ENCODE measurements at places on chromosomes 12 and 14.

DNA sequence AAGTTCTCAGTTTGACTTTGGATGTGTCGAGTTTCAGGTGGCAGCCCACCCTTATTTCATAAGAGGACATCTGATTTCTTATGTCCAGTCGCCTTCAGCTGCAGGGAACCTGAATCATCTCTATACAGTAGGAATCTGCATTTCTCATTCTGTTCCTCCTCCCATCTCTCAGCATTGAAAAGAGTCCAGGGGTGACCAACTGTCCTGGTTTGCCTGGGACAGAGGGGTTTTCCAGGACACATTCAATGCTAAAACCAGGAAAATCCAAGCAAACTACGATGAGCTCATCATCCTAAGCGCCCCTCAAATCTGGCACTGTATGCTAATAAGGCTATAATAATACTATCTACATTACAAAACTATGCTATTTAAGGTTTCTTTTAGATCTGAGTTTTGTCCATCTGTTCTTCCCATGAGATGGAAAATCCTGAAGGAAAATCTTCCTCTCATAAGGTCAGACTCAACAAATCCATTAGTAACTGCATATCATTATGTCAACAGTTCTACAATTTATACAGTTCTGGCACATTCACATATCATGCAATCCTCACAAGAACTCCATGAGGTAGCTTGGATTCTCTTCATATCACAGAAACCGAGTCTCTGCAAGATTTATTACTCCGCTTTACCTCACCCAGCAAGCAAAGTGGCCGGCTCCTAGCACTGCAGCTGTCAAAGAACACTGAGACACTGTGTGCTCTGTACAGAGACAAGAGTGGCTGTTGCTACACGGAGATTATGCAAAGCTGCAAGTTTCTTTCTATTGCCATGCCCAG, 15.6 kb upstream of the CALM1 start:
- no peak for DNase-seq

DNA sequence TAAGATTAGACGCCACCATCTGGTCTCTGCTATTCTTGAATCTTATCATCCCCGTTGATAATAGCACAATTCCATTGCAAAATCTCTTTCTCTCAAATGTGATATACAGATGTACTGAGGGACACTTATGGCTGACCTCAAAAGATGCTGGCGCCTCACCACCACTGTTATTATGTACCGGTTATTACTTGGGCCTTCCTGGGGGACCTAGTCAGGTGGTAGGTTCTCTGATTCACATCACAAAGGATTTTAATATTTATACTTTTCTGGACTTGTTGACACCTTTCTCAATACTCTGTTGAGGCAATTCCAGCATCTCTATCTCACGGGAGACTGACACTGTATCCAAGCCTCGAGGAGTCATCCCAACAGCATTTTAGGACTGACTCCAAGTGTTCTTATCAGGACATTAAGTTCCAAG, 21.3 kb upstream of the FAM234B start:
- DNase-seq, result no peak

GRCh38 chr12:104213952-104214351, 1.6 kb upstream of the TXNRD1 start:
- DNase-seq, result peak; percentile 98

DNA sequence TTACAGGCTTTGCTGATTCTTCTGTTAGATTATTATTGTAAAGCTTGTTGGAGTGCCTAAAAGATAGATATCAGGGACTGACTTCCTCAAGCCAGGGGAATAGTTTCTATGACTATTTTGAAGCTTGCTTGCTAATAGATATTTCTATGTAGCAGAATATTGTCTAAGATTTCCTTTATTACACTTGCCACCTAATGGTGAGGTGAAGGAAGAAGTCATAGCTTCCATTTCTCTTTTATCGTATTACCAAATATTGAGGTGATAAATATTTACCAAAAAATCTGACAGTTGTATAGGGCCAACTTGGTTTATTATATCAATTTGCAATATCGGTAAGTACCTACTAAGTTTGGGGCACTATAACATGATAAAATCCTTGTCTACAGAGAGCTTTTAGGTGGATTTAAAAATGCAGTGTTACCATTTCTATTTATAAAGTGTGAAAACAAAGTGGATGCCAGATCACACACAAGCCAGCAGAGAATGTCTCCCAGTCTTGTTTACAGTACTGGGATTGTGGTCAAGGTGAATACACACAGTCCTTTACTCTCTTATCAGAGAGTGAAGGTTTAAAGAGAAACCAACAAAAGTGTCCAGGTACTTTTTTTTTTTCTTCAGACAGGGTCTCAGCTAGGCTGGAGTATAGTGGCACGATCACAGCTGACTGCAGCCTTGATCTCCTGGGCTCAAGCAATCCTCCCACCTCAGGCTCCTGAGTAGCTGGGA, 137.9 kb downstream of the IGF1 start:
- DNase-seq, result no peak

- no peak for DNase-seq
Observed at GRCh38 chr14:68250927-68251768, 431.6 kb downstream of the RAD51B start.

- peak; percentile 55 for DNase-seq
Observed at GRCh38 chr12:75554556-75554880, 43.1 kb upstream of the KRR1 start.

- DNase-seq, result no peak
Observed at GRCh38 chr12:106081606-106082005, 57.1 kb downstream of the NUAK1 start.

- DNase-seq, result no peak
Observed at GRCh38 chr12:93880853-93881522, 203.8 kb downstream of the CRADD start.

- DNase-seq, result no peak
Observed at GRCh38 chr14:26217778-26218177, 380.1 kb downstream of the NOVA1 start.

DNA sequence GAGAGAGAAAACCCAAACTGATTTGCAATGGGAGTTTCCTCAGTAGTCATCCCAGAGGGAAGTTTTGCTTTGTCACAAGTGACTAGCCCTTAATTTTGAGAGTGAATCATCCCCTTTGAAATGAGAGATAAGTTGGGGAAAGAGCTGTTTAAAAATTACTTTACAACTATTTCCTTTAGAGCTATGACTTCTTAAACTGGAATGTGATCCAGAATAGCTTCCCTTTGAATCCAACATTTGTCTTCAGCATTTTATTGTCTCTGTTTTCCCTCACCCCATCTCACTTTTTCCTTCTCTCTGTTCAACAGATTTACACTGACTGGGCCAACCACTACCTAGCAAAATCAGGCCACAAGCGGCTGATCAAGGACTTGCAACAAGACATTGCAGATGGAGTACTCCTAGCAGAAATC, 109.3 kb downstream of the NAV3 start:
- DNase-seq, result peak; percentile 79

GRCh38 chr12:52168019-52168717, 23.6 kb downstream of the KRT80 start:
- peak; percentile 66 for DNase-seq

DNA sequence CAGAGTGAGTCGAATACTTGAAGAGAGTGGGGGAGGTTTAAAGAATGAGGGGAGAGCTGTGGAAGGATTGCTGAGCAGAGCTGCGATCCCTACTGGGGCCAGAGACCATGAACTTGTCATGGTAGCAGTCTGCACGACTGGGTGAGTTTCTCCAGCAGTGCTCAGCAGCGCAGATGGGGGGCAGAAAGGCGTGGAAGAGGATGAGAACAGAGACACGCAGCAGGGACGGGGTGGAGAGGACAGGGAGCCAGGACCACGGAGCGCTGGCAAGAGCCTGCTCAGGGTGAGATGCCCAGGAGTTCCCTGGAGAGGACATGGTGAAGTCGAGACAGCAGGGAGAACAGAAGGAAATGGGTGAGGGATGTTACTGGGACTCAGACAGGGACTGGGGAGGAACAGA, 2.1 kb upstream of the AQP6 start:
- DNase-seq, result no peak

DNA sequence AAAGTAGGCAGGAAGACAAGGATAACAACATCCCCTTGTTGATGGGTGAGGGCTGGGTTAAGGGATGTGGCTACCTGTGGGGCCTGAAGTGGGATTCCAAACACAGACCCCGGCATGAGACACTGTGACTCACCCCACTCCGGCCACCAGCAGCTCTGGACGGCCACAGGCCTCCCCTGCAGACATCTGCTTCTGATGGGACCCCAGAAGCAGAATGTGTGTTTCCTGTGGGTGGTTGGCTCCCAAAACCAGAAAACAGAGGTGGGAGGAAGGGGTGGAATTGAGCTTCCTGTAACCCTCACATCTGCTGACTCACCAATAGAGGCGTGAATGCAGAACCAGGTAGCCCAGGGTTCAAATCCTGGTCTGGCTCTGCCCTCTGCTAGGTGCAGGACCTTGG, 216.6 kb upstream of the PWP1 start:
- no peak for DNase-seq

- DNase-seq, result no peak
Observed at GRCh38 chr12:108727868-108728735, 3.2 kb downstream of the CORO1C start.

GRCh38 chr12:7460375-7461259, 16.7 kb upstream of the CD163L1 start:
- DNase-seq, result peak; percentile 32

- no peak for DNase-seq
Observed at GRCh38 chr12:131452444-131452860, 258.4 kb upstream of the SFSWAP start.

DNA sequence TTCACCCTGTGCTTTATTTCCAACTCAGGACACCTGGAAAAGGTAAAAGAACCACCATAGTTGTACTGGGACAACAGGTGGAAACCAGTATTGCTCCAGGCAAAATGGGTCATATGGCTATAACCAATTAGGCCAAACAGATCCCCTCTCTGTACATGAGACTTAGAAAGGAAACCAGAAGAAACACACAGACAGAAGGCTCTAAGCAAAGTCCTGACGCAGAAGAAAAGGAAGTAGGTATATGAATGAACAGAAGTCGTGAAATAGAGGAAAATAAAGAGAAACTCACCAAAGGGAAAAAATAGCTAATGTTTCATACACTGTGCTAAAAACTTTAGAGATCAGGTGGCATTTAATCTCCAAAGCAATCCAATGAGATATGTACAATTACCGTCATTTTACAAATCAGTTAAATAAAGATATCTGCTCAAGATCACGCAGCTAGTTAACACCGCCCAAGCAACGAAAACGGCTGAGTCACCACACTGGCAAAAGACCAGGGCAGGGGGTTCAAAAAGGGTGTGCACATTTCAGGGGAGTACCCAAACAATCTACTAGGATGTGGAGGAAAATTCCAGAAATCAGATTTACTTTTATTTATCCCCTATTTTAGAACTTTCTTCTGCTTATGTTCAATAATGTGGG, 82.3 kb downstream of the ITPR2 start:
- no peak for DNase-seq

DNA sequence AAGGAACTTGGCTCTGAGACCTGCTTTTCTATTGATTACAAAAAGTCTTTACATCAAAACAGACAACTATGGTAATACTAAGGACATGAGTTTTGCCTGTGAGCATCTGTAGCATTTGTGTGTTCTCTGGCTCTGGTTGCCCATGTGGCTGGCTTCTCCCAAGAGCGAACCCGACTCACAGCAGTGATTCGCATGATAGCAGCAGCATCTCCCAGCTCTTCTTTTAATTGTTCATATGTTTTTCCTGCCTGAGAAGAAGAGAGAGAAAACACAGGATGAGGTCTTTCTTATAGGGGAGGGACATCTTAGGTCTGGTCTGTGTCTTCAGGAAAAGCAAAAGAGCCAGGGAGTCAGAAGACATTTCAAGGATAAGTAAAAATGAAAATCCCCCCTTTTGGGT, 17.6 kb downstream of the AVIL start:
- no peak for DNase-seq

- peak; percentile 72 for DNase-seq
Observed at GRCh38 chr12:51349026-51349425, 2.5 kb upstream of the CELA1 start.

DNA sequence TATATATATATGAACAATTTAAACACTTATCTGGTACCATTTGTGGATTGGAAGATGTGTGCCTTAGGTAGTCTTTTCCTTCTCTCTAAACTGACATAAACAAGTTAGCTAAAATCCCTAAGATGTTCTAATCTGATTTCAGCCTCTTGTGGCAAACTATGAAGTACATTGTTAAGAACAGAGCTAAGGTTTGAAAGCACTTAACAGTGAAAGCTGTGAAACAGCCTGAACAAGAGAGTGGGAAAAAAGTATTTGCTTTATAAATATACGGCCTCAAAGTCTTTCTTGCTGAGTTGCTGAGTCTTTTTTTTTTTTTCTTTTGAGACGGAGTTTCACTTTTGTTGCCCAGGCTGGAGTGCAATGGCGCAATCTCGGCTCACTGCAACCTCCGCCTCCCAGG, 53.7 kb upstream of the PELI2 start:
- no peak for DNase-seq

- DNase-seq, result peak; percentile 52
Observed at GRCh38 chr12:68410018-68410660, 78.0 kb upstream of the MDM1 start.

DNA sequence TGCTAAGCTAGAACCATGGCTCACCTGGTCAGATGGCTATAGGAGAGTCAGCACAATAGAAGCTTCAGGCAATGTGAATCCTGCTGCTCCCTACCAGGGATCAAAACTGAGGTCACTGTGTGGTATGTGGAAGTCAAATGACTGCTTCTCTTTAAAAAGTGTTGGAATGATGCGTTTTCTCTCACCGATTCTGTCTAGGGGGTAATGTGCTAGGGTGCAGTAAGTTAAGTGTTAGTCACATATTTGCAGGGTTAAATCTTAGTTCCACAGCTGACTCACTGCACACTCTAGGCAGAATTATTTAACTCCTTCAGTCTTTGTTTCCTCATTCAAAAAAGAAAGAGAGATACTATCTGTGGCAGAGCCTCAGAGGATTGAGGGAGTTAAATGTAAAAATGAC, 696.6 kb downstream of the DIO2 start:
- DNase-seq, result no peak

DNA sequence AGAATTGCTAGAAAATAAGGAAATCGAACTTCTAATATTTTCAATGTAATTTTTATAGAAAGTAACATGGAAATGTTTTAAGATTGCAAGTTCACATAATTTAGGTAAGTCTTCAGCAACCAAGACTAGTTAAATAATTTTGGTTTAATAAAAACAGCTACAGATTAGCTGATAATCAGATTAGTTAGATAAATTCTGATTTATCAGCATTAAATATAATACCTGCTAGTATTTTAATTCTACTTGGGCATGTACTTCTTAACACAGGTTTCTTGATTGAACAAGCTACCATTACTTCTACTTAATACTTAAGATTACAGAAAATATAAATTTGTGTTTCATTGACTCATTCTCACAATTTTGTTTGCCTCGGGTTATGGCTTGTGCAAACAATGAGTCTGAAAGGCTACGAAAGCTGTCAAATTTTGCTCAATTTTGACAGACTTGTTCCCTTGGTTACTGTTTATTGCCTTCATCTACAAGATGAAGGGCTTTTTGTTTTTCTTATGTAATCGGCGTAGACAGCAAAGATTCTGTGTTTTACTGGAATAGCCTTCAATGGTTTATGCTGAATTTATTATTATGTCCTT, 116.1 kb upstream of the NUDT4 start:
- no peak for DNase-seq
